ENCODE measurements at places on chromosomes 12 and 14.

GRCh38 chr12:91732086-91732485, 413.6 kb downstream of the BTG1 start:
- no peak for DNase-seq

DNA sequence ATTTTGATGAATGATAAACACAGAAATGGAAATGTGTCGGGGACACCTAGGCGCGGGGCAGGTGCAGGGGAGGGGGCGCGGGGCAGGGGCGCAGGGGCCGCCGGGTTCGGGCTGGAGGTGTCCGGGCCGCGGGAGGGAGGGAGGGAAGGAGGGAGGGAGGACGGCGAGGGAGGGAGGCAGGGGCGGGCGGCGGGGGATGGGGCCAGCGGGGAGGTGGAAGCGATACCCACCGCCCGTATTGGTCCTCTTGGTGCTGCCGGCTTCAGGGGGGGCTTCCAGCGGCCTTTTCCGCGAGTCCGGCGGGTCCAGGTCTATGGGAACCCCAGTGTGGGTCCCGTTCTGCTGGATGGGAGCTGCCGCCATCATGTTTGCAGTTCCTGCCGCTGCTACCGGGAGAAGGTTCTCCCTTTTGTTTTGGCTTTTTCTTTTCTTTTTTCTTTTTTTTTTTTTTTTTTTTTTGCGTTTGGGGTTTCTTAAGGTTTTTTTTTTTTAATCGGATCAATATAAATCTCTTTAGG, 703 bp downstream of the NOVA1 start:
- no peak for DNase-seq

DNA sequence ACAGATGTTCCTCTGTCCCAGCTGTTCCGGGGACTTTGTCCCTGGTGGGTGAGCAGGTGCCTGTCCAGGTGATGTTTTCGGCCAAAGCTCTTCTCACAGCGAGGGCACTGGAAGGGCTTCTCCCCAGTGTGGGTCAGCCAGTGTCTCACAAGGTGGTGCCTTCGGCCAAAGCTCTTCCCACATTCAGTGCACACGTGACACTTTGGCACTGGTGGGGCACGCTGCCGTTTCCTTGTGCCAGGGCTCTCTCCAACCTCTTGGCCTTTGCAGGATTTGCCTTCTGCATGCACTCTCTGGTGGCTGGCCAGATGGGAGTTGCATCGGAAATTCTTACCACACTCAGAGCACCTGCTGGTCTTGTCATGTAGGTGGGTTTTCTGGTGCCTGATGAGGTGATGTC, 7.7 kb downstream of the ZNF641 start:
- DNase-seq = no peak

GRCh38 chr14:86237733-86238132, 707.8 kb downstream of the FLRT2 start:
- no peak for DNase-seq

GRCh38 chr14:64541972-64542835, 1.7 kb downstream of the HSPA2 start:
- no peak for DNase-seq

- no peak for DNase-seq
Measured at GRCh38 chr14:29868000-29868399, 59.6 kb downstream of the PRKD1 start.

GRCh38 chr14:53621921-53622320, 334.7 kb downstream of the BMP4 start:
- DNase-seq = no peak

DNA sequence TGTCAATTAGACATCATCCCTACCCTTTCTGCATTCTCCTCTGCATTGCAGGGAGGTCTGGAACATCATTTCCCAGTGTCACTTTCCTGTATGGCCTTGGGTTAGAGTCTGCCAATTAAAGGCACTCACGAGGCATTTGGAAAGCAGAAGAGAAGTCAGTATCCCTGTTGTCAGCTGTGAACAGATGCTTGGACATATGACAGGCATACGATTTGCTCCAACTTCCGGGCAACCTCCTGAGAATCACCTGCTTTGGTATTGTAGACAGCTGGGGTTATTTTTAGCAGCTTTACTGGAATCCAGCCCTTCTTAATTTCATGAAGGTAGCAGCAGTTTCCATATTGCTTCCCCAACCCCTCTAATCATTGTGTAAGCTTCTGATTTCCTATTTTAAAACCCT, 88.7 kb upstream of the DHRS4 start:
- no peak for DNase-seq

- no peak for DNase-seq
Measured at GRCh38 chr12:93080994-93081809, 152.1 kb upstream of the EEA1 start.

GRCh38 chr14:90641615-90642243, 174.5 kb downstream of the TTC7B start:
- DNase-seq = no peak

DNA sequence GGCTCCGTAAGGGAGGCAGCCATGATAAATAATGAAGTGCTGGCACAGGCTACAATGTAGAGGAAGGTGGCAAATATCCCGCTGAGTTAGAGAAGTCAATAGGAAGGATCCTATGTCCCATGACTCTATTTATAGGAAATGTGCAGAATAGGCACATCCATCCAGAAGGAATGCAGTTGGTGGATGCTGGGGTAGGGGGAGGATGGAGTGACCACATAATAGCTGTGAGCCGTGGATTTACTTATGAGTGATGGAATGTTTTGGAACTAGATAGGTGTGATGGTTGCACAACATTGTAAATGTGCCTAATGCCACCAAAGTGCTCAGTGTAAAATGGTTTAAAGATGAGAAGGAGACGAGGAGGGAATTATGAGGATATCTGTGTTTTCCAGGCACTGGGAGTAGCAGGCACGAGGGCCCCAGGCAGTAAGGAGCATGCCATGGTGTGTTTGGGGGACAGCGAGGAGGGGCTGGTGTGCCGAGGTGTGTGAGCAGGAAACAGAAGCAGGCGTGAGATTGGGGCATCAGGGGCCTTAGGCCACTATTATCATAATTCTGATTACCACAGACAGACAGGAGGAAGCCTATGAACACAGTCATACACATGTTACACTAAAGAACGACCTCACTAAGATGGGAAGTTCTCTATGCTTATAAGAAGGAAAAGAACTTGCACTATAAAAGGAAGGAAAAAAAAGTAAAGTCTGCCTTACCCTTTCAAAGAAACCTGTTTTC, 837.3 kb upstream of the TMEM132C start:
- no peak for DNase-seq

DNA sequence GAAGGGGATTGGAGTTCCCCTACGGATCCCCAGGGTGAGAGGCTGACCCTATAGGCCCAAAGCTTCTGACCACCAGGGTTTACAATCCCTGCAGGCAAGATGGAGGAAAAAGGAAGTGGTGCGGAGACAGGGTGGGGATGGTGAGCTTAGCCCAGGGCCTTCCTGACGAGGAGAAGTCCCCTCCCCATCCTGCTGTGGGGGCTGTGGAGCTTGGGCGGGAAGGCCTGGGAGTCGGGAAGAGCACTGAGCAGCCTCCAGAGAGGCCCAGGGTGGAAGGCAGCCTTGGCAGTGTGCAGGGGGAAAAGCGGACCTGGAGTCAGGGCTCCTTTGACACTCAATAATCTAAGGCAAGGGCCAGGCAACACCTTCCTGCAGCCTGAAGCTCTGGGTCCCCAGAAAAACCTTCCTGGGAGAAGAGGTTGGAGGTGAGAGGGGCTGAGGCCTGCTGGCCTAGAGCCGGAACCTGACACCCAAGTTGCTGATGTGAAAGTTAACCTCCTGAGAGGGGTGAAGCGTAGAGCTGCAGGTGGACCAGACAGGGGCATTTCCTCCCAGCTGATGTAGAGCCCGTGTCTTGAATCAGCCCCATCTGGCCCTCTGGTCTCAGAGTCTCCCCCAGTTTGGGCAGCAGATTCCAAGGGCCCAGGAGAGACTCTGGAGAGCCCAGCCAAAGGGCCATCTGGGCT, 6.0 kb downstream of the HDAC7 start:
- DNase-seq = no peak

GRCh38 chr14:20627346-20628027, 14.0 kb downstream of the OR6S1 start:
- DNase-seq = no peak

Data from Calu3 (cell line).